ENCODE measurements at places on chromosomes 3 and 15.

DNA sequence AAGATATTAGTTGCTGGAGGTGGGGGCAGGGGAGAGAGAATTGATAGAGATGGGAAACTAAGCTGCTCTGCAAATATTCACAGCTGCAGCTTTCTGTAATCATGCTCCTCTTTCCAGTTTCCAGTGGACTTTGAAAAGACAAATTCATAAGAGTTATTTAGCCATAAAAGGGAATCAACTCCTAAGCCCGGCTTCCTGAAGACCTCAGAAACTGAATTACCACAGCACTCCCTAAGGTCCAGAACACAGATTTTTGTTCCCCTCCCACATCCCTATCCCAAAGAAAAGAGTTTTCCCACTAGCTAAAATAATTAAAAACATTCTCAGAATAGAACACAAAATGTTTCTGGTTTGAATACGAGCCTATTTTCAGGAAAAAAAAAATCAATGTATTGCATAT, 871.8 kb upstream of the NR2F2 start:
- no peak for DNase-seq

DNA sequence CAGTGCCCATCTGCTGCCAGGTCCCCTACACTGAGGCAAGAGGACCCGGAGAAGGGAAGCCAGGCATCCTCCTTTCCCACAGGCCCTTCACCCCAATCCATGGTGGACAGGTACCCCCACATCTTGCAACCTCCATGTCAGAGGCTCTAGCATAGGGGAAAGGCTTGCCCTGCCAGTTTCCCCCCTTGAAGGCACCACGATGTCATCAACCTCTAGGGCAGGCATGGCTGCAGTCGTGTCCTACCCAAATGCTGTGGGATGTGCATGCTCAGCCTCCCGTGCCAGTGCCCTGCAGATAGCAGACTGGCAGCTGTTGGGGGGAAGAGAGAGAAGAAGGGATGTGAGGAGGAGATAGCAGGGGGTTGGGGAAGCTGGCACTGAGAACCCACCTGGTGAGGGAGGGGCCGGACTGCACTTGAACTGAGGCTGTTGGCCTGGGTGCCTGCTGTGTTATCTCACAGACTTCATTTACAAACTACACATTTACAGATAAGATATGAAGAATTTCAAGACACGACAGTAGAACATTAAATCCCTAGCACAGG, 197.5 kb downstream of the ADAMTS9 start:
- DNase-seq, result no peak

GRCh38 chr3:195162033-195162669, 108.8 kb downstream of the XXYLT1 start:
- no peak for DNase-seq

DNA sequence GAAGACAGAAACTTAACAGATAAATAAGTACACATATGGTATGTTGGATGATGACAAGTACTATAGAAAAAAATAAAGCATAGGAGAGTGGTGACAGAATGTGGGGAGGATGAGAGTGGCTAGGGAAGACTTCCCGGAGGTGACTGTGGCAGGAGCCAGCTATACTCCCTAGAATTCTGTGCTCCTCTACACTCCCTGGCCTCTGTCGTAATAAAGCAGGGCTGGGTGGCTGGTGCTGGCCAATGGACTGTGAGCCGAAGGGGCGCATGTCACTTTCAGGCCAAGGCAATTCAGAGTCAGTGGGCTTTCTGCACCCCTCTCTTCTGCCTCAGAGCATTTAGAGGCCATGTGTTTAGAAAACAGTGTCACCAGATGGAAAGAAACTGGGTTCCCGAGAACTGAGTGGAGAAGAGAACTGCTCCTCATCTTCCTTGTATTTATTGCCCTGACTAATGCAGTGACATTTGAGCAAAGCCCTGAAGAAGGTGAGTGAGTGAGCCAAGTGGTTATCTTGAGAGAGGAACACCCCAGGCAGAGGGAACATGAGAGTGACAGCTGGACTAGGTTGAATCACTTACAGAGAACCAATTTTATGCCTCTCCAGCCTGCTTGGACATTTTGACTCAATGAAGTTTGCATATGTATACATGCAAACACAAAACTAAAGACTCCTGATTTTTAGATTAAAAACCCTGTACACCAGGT, 5.2 kb upstream of the VPS8 start:
- DNase-seq, result no peak

All from NCI-H187 (cell line).